ENCODE measurements at places on chromosomes 3 and 15.
A peak's percentile ranks its signal among the peaks of the same experiment; 100 is the strongest.

DNA sequence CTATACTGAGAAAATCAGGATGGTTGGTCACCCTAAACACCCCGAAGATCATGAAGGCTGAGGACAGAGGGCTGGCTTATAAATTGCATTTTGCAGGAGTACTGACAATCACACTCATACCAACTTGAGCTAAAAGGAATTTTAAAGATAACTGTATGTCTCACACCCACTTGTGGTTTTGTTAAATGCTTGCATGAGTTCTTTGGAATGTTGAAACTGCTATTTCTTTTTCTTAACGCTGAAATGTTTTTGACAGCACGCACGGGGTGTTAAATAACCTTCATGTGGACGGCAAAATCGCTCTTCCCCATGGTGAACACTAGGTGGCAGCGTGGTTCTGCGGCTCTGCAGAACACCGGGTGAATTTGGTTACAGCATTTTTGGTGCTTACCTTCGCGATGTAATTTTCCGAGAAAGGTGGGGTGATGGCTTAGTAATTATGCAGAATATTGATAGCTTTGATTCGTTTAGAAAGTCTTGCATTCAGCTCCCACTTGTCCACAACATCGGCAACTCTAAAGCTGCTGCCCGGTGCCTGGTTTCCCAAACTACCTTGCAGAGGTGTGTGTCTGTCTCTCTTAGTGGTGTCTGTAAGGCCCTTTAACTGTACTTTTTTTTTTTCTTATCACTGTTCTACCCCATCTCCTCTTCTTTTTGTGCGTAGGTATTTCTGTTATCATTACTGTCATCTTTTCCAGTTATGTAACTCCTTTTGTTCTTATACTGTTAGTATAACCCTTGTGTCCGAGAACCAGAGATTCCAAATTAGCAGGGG, 51.7 kb downstream of the ARNT2 start:
- peak; percentile 97 for DNase-seq

DNA sequence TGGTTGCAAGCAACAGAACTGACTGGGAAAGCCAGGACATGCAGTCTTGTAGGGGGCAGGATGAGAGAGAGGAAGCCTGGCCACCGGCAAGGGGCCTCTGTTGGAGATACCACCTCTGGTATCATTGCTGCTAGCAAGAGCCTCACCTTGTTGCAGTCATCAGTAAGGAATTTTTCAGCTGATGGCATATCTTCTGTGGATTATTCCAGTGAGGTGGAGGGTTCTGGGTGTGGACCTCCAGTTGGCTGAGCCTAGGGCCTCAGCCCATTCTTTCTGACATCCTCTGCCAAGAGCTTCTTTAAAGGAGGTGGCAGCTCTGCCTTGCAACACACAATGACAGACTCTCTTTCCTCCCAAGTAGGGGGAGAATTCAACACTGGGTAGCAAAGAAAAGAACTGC, 128.9 kb downstream of the AQP9 start:
- no peak for DNase-seq

DNA sequence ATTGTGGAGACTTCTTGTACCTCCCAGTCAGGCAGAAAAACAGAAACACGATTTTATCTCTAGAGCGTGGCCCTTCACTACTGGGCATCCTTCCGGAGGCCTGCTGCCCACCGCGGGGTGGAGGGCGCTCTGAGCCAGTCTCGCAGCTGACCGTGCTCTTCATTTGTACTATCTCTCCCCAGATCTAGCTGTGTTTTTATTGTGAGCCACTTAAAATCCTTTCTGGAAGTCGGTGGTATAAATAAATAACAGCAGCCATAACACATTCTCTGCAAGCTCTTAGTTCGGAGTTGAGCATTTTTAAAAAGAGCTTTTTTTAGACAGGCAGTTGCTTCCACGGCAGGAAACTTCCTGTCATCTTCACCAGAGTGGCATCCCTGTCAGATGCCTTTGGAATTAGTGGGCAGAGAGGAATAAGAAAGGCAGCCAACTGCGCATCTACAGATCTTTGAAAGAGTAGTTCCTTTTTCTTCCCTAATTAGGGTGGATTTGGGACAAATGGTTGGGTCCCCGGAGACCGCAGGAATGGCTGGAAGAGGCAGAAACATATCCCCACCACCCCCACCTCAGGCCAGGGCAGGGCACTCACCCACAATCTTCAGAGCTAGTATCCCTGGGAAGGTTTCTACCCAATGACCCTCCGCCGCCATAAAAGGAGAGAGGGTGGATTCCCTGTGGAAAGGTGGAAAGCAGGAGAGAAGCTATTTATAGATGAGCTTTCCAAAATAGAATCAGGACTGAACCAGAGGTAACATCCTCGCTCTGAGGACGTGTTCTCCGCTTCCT, 91.1 kb downstream of the TOP2B start:
- DNase-seq = peak; percentile 97

DNA sequence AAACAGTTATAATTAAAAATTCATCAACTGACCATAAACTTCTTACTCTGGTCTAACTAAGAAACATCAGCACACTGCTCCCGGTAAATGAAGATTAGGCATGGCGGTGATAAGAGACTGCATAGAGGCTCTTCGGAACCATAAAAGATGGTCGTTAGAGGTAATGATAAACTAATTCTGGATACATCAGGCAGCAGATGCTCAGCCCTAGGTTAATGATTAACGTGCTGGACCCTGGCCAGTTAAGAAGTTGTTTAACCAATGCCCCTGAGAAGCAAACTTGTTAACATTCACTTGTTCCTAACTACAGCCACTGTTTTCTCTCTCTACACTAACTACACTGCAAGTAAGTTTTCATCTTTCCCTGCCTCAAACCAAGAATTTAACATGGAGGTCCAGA, 111.5 kb downstream of the PDZRN3 start:
- DNase-seq = no peak

DNA sequence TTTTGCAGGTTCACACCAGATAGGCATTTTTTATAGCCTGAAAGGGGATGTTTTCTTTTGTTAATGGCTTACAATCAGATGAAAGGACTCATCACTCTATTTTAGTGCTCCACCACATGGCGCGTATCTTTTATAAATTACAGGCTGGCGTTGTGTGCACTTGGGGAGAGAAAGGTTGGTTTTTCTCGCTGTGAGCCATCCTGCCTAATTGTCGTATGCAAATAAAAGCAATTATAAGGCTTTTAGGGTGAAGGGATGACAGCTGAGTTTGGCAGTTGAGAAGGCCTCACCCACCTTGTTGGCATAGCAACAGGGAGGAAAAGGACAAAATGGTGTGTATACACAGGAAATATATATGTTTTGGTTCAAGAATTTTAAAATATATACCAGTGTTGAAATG, 268.0 kb downstream of the NR2F2 start:
- DNase-seq = no peak

DNA sequence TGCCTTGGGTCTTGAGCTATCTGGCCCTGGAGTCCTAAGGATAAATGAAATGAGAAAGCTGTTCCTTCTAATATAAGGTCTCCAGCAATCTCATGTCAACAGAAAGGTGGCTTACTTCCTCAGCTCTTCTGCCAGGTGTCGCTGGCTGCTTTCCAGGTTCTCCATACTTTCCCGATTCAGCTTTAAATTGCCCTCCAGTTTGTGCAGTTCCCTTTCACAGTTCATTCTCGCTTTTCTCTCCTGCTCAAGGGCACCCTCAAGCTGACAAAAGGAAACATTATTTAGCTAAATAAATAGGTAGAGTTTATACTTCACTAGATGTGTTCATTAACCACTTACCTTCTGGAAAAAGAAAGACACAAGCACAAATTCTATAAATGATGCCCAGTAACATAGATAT, 73.0 kb downstream of the MYH15 start:
- no peak for DNase-seq

DNA sequence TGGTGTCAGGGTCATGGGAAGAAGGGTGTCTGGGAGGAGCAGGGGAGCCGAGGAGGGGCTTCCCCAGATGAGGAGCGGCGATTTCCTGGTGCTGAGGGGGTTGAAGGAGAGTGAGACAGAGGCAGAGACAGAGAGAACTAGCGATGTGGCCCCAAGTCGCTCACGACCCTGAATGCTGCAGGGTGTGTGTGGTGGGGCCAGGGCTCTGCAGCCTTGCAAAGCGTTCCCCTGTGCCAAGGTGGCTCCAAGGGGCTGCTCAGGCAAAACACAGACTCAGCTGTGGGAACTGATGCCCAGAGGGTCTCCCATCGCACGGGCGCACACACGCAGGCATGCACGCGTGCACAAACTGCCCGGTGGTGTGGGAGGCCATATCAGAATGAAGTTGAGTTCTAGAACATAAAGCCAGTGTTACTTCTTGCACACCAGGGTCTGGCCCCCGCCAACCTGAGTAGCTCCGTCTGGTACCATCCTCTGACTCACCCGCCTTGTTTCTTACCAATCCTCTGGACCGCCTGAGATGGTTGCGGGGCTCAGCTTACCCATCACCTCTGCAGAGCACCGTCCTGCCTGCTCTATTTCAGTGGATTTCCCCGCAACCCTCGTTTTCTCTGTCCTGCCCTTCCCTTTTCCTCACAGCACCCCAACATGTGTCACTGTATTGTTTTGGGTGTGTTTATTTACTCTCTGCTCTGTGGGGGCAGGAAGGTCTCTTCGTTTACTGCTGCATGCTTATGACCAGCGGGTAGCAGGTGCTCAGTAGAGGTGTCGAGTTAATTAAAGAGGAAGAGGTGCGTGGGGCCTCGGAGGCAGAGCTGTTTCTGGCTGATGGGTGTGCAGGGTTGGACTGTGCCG, 4.5 kb downstream of the MELTF start:
- DNase-seq = no peak

DNA sequence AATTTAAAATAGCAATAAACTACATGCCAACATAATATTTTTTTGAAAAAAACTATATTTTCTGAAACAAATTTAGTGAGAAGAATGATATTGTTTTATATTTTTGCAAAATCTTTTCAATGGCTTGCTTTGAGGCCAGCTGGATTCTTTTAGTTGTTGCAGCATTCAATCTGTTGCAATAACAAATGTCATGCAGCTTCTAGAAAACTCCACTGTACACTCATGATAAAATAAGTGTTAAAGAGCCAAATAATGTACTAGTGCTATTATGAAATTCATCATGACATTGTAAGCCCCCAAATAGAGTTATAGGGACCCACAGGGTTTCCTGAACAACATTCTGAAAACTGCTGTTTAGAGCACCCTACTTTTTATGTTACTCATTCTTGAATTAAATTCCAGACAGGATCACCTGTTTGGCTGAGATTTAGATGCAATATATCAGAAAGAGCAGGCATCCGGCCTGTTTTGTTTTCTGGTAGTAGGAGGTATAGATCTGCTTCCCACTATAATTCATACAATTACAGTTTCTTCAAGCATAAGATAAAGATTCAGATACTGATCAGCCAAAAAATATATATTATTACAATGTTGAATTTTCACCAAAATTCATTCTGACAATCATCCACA, 703.0 kb upstream of the ZNF385D start:
- DNase-seq = no peak

DNA sequence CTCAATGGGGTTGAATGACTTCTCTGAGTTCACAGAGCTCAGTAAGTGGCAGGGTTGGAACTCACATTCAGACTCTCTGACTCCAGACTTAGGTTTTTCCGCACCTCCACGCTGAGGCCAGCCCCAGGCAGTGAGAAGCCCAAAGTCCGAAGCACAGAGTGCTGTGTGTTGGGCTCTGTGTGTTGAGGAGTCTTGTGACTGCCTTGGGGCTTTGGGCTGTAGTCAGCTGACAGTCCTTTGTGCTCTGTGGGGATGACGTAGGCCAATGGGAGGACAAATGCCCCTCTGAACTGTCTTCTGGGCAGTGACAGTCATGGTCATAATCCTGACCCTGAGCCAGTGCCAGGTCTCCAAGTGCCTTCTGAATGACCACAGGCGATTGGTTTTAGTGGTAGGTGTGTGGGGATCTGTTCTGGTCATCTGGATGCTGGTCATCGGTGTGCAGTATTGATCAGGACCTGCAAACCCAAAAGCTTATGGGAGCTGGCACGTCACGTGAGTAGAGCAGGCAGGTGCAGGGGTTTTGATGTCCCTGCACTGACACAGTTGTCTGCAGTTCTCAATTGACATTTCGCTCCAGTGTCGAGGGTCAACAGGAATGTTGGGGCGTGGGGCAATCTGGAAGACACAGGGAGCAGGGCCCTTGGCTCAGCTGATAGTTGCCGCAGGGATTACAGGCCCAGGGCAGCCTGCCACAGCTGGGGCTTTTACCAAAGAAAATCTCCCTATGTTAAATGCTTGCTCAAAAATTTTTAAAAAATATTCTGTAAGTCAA, 45.3 kb downstream of the CAPN3 start:
- no peak for DNase-seq

- no peak for DNase-seq
Measured at GRCh38 chr3:152839511-152839910, 4.6 kb downstream of the P2RY1 start.

DNA sequence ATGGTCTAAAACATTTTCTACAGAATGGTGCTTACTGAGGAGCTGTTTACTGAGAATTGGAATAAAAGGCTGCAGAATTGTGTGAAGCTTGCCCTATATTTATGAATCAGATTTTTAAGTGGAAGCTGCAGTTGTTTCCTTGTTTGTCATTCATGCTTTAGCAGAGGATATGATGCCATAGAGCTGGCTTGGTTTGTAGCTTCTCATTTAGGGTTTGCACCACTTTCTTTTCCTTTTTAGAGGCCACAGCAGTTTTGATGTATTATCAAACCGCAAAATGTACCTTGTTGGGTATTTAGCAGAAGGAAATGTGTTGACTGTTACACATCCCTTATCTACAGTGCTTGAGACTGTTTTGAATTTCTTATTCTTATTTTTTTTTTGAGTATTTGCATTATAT, 66.2 kb downstream of the RASA2 start:
- no peak for DNase-seq

DNA sequence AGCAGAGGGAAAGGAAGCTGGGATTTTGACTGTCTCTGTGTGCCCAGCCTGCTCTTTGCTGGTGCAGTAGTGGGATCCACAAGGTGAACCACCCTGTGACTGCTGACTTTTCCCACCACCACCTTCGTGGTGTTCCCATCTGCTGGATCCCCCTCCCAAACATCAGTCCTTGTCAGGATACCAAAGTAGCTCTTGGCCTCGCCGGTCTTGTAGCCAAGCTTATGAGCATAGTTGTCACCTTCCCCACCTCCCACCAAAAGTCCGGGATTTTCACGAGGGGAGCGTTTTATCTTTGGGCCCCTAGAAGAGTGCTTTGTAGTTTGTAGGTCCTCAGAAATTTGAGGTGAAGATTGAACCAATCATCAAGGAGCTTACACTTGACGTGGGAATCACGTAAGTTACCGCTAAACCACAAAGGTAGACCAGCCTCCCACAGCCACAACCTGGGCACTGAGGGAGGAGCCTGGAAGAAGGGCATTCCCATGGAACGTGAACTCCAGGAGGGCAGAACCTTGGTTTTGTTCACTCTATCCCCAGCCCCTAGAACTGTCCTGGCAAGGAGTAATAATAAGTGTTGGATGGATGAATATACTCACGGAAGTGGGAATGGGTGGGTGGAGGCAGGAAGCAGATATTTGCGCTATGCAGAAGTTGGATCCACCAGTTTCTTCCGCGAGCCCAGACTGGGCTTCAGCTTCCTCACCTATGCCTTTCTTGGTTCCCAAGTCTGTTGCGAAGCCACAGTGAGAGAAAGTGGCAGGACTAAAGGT, 814 bp upstream of the TEX264 start:
- DNase-seq = no peak

GRCh38 chr3:70606018-70606417, 293.6 kb upstream of the MDFIC2 start:
- peak; percentile 4 for DNase-seq
